ENCODE measurements at places on chromosomes 3 and 15. TPM values are rescaled to one million over a fixed set of nuclear protein-coding genes. Genes with fewer than 3 reads are reported as not detected.

Gene TM4SF4
- polyA plus RNA-seq: 0.29 TPM

Gene CD80
- polyA plus RNA-seq: not detected

Gene TMEM158
- polyA plus RNA-seq: 24.7 TPM

Gene LRCH3
- 127 TPM for polyA plus RNA-seq

Gene CD86
- polyA plus RNA-seq: not detected

Gene LYZL4
- not detected for polyA plus RNA-seq

Gene SLC24A5
- not detected for polyA plus RNA-seq

Gene KLHL40
- polyA plus RNA-seq: not detected

Gene NRG4
- not detected for polyA plus RNA-seq

Gene FBXO40
- polyA plus RNA-seq: not detected

Gene KBTBD13
- polyA plus RNA-seq: not detected

Gene TGM5
- polyA plus RNA-seq: not detected

Gene LRTM1
- polyA plus RNA-seq: not detected

Gene MAP1A
- polyA plus RNA-seq: 48.5 TPM

Gene TMEM212
- not detected for polyA plus RNA-seq

Gene IL12A
- polyA plus RNA-seq: 3.6 TPM

Gene ATP2B2
- polyA plus RNA-seq: 0.01 TPM

Gene THSD4
- polyA plus RNA-seq: 45.8 TPM

Gene TMED3
- polyA plus RNA-seq: 212 TPM

Gene SLC27A2
- polyA plus RNA-seq: 0.11 TPM

Gene CCNB2
- polyA plus RNA-seq: 19.7 TPM

Gene CCDC54
- polyA plus RNA-seq: not detected

Gene SMCO1
- not detected for polyA plus RNA-seq

Gene GOLGA8R
- polyA plus RNA-seq: 0.74 TPM

Gene ADAMTS17
- polyA plus RNA-seq: 0.05 TPM

Data from AG04450 (cell line).